Activated CD4-positive, alpha-beta memory T cell treated with anti-CD3 and anti-CD28 coated beads for 36 hours (primary cell): ENCODE measurements at places on chromosomes 7 and 10. TPM values are rescaled to one million over a fixed set of nuclear protein-coding genes. Genes with fewer than 3 reads are reported as not detected.

UCMA gene
- total RNA-seq = not detected

GRCh38 chr7:155295511-155295910 lies 2.2 kb upstream of the INSIG1 start:
- DNase-seq = no peak

- no peak for DNase-seq
Measured at GRCh38 chr10:103814626-103815370, 40.6 kb downstream of the SH3PXD2A start.

DNA sequence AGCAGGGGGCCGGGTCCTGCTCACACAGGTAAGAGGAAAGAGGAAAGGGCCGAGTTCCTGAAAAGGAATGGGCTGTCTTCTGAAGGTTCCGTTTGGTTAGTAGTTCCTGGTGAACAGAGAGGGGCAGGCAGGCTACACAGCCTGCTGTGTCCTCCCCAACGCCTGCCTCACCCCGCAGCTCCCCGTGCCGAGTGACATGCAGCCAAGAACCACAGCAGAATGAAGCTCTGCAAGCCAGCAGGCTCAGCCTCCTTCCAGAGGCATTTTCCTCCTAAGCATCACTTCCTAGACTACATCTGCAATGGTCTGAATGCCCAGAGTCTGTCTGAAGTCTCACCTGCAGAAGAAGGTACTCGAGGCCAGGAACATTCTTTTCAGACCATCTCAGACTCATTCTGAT lies 202.4 kb upstream of the TCERG1L start:
- no peak for DNase-seq
